ENCODE measurements at places on chromosomes 4 and X.

DNA sequence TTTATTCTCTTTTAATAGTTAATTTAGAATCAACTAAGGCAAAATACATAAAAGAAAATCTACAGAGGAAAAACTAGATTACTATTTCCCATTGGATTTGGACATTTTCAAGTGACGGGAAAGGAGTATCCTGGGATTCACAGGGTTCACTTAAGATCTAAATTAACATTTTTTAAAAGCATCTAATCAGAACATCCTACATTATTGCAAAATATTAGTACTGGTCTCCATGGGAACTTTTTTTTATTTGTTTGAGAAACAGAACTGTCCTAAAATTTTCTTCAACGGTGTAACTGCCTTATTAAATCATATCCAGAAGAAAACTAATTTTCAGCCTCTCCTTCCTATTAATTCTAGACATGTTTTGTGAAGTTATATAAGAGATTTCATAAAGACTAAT, 69.7 kb downstream of the METTL14 start:
- DNase-seq: peak; percentile 37

DNA sequence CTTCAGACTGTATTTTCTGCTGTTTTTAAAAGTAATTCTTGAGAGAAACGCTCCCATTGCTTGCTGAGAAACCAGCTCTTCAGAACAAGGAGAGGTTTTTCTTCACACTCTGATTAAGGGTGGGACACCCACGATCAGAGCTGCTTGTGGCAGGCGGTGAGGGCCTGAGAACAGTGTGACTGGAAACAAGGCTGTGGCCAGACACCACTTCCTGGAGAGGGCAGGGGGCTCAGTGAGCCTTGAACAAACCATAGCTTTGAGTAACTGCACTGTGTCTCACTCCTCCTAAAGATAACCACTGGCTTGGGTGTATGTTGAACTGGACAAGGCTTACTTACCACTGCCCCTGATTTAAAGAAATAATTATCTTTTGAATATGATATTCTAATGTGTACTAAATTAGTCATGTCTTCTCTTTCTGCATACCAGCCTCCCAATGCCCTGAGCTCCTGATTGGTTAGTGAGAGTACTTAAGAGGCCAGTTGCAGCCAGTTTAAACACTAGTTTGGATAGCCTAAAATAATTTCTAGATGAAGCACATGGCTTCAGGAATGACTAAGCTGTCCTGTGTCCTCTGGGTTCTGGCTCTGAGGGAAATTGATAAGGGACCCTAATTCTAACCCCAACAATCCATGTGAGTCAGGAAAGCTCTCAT, 3.7 kb upstream of the GPR82 start:
- peak; percentile 12 for DNase-seq

- no peak for DNase-seq
Observed at GRCh38 chr4:113821856-113822255, 60.3 kb upstream of the CAMK2D start.

- DNase-seq: peak; percentile 54
Observed at GRCh38 chr4:112813790-112814189, 176.8 kb downstream of the LARP7 start.

GRCh38 chrX:20623448-20623847, 356.7 kb upstream of the RPS6KA3 start:
- peak; percentile 1 for DNase-seq

DNA sequence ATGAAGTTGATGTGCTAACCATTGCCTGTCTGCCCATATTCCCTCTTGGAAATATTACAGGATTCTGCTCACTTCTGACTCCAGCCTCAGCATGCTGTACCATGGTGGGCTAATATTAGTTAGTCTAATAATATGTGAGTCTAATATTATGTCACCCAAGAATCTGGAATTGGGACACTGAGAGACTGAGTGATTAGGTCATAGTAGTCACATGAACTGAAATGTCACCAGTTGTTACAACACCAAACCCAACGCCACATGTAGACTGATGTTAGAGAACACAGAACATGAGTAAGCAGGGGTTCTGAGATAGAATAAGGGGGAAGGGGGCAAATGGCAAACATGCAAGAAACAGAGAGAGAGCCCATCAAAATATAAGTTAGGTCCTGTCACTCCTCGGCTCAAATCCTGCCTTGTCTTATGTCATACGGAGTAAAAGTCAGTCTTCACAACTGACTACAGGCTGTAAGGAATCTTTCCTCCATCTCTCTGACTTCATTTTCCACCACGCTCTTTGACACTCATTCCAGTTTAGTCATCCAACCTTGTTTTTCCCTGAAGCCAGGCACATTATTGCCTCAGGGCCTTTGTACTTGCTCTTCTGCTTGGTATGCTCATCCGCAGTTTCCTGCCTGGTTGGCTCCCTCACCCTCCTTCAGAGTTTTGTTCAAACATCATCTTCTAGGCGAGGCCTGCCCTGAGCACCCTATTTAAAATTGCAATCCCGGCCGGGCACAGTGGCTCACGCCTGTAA, 9.6 kb upstream of the SLAIN2 start:
- peak; percentile 93 for DNase-seq

- peak; percentile 63 for DNase-seq
Observed at GRCh38 chrX:100645106-100645505, 1.1 kb downstream of the SRPX2 start.

DNA sequence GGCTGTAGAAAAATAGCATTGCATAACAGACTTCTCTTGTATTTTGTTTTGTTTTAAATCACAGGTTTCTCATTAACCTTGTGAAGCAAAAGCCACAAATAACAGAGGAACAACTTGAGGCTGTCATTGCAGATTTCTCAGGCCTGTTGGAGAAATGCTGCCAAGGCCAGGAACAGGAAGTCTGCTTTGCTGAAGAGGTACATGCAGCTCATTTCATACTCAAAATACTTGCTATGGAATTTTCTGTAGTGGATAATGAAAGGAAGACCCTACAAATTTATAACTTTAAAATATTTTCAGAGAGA, 17.6 kb downstream of the AFP start:
- DNase-seq: no peak

GRCh38 chr4:186201010-186201409, 9.6 kb downstream of the CYP4V2 start:
- no peak for DNase-seq

DNA sequence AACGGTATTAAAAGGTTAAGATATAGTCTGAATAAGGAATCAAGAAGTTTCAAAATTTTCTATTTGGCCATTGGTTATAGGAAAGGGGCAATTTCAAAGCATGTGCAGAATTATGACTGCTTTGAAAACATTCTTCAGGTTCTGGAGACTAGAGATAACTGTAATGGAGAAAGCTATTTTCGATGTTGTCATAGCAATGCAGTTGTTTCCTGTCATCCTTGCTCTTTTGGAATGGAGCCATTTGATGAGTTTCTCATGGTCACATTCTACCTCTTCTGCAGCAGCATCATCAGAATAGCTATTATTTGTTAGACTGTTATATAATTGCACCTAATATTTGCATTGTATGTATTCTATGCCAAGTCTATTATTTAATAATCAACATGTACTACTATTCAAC, 368.2 kb upstream of the NR3C2 start:
- no peak for DNase-seq

DNA sequence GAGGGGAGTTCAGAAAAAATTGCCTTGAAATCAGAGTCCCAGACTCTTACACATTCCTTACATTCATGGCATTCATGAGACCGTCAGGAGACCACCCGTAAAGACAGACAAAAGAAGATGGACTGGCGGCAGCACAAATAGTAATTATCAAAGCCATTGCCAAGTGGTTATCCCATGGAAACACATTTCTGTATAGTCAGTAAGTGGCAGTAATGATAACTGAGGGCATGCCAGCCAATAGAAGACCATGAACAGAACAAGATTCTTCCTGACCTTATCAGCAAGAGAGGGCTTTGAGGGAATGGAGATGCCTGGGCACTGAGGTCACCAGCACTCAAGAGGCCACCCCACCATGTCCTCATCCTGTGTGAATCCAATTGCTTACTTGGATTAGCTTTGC, 121.7 kb upstream of the HCCS start:
- DNase-seq: peak; percentile 41

GRCh38 chr4:75696071-75696470, 22.9 kb upstream of the G3BP2 start:
- no peak for DNase-seq

GRCh38 chr4:87843936-87844335, 11.2 kb downstream of the MEPE start:
- peak; percentile 96 for DNase-seq

GRCh38 chr4:6709230-6710114, at the start of gene MRFAP1L1:
Gene MRFAP1L1 (minus strand): TSS chr4:6709865. CDS start chr4:6709629, 236 bp downstream.
- peak; percentile 94 for DNase-seq

GRCh38 chr4:8192748-8193738, 6.0 kb upstream of the SH3TC1 start:
- peak; percentile 41 for DNase-seq

- DNase-seq: no peak
Observed at GRCh38 chrX:24657671-24658386, 10.7 kb upstream of the PCYT1B start.

Measured in EH (cell line).